CD4-positive, alpha-beta T cell treated with Interleukin-6 for 4 hours (primary cell): ENCODE measurements at places on chromosomes 2 and 18.

GRCh38 chr2:81981585-81981984 lies 1677.0 kb upstream of the LRRTM1 start:
- DNase-seq, result no peak

DNA sequence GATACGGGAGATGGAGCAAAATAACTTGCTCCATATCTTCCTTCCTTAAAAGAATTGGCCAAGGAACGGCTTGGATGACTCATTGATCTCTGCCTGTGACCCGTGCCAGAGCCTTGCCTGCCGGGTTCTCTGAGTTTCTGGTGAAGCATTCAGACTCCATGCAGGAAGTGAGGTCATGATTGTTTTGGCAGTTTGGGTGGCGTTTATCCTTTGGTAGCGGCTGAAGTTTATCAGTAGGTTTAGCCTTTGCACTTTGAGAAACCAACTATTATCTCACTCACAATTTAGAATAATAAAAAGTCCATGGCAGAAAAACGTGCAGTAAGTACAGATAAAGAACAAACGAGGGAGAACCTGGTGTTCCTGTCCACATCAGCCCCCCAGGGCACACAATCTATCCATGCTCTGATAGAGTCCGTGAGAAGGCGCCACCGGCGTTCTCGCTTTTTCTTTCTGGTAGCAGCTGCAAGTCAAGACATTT lies 15.0 kb upstream of the CTAGE1 start:
- DNase-seq, result no peak

DNA sequence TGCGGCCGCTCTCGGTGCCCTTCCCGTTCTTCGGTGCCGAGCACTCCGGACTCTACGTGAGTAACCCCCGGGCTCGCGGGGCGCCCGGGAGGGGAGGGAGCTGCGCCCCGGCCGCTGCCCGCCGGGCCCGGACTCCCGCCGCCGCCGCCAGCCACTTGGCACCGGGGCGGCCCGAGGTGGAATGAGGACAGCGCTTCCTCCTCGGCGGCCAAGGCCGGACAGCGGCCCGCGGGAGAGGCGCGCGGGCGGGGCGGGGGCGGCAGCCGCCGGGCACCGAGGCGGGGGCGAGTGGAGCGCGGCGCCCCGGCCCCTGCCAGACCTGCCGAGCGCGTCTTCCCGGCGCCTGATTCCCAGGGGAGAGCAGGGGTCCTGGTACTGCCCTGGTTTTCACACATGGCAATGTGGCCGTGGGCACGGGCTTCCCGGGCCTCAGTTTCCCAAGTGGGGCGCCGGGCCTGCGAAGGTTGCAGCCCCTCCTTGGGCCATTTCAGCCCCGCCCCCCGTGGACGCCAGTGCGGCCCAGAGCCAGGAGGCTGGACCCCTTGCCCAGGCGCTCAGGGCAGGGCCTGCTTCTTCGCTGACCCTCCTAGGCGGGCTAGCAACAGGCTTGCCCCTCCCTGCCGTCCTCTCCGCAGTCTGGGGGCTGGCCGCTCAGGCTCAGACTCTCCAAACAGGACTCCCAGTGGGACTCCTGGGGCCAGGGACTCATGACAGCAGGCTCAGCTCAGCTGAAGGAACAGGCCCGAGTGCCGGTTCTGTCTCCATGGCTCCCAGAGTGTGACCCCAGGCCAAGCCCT lies 775 bp downstream of the SNED1 start:
- no peak for DNase-seq

- no peak for DNase-seq
These were observed 69.4 kb downstream of the SCG2 start for GRCh38 chr2:223532712-223533111.
